ENCODE measurements at places on chromosomes 16 and 17.

DNA sequence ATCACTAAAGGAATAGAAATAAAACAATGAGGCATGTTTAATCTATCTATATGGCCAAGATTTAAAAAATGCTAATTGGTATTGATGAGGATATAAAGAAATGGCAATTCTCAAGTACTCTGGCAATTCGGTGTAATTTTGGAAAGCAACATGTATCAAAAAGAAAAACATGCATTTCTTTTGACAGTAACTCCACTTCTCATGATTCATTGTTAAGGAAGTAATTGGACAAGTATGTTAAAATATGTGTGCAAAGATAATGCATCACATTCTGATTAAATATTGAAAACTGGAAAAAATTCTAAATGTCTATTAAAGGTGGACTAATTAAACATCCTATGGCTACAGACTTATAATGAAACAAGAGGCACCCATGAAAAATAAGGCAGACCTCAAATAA, 81.2 kb downstream of the CREBBP start:
- no peak for DNase-seq

DNA sequence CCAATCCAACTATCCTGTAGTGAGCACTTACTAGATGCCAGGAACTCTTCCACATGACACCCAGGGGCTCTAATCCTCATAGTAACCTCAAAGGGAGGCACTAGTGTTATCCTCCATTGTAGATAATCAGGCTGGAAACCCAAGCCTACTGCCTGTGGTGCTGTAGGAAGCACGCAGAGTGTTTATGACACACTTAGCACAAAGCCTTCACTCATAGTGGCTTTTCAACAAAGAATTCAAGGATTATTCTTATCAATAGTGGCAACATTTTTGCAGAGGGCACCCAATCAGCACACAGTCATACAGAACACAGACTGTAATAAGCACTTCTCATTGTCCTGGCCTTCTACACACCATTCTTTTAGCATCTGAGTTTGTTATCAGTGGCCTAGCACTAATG, 18.5 kb upstream of the SOX9 start:
- no peak for DNase-seq

DNA sequence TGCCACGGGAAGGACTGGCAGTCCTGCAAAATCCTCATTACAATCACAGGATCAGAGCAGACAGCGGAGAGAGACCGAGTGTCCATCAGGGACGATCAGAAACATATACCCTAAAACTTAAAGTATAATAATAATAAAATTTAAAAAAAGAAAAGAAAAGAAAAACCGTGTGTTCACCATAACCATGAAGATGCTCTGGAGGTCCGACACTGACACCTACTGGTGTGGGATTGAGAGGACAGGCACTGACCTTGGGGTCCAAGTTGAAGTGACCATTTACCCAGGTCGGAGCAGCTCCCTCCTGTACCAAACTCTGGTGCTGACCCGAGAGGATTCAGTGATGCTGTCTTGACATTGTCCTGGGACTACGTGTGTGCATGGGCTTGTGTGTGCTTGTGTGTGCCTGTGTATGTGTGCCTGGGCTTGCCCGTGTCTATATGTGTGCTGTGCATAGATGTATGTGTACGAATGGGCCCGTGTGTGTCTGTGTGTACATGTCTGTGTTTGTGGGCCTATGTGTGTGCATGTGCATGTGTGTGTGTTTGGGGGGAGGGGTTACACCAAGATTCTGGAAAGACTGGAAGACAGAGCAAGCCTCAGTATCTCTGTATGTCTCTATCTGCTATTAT, 10.0 kb upstream of the CD300LD start:
- DNase-seq = peak; percentile 47

DNA sequence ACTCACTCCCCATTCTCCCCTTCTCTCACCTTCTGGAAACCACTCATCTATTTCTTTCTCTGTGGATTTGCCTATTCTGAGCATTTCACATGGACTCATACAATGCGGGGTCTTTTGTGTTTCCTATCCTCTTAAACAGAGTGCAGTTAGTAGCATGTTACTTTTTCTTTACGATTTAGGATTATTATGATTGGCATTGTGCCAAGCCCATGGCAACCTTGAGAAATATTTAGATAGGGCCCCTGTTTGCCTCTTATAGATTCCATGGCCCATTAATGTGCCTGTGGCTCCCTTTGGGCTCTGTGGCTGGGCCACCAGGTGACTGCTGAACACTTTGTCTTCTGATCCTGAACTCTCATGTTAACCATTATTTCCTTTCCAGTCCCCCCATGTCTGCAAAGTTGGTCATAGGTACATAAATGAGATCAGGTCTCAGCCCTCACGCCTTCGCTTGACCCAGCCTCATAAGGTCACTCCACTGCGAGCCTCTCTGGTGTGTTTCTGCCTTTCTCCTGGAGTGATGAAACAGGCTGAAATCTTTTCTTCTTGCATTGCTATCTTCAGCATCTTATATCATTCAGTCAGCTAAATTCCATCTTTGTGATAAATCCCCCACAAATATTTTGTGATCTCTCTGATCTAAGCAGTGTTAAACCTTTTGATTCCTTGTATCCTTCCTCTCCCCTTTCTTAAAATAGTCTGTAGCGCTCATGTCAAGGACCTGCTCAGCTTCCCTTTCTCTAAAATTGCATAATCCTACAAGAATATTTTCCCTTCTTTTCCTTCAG, 44.0 kb downstream of the MYH3 start:
- no peak for DNase-seq
